Activated T-cell treated with anti-CD3 and anti-CD28 coated beads, Interleukin-2, amount 50 U/mL, for 1 hour (primary cell): ENCODE measurements at places on chromosomes 7 and 10.
A peak's percentile ranks its signal among the peaks of the same experiment; 100 is the strongest.

DNA sequence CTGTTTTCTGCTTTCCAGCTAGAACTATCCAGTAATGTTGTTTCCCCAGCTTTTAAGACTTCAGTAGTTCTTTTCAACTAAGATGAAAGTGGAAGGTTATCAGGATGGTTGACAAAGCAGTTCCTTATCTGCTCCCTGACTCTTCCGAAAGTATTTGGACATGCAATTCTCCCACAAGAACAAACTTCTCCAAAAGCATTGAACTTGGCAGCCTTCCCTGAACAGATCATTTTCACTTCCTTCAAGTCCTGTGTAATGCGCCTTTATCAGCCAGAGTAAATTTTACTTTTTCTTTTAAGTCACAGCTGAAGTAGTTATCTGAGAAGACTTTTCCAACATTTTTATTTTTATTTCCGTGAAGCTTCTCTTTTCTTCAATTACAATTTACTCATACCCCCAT is 39.7 kb downstream of the CDC14C start:
- DNase-seq, result no peak

DNA sequence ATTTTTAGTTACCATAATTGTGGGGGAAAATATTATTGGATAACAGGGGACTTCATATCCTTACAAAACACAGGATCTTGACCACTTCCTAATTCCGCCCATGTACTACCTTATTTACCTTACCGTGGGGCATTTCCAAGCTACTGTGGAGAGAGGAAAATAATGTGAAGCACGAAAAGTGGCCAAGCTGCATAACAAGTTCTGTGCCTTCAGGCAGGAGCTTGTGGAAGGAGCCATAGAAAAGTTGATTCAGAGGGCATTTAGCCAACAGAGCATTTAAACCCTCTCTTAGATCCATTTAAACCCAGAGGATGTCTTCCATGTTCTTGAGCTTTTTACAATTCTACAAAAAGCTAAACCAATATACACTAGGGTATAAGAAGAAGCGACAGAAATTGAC is 41.6 kb downstream of the DNAJB9 start:
- no peak for DNase-seq

- DNase-seq, result no peak
Measured at GRCh38 chr7:24936121-24936824, 43.7 kb downstream of the OSBPL3 start.

GRCh38 chr7:32062150-32062549 is 8.1 kb downstream of the PDE1C start:
- no peak for DNase-seq

GRCh38 chr10:103481974-103482531 is 3.0 kb upstream of the CALHM3 start:
- no peak for DNase-seq

- no peak for DNase-seq
Measured at GRCh38 chr10:103444478-103444877, 7.7 kb downstream of the CALHM2 start.

DNA sequence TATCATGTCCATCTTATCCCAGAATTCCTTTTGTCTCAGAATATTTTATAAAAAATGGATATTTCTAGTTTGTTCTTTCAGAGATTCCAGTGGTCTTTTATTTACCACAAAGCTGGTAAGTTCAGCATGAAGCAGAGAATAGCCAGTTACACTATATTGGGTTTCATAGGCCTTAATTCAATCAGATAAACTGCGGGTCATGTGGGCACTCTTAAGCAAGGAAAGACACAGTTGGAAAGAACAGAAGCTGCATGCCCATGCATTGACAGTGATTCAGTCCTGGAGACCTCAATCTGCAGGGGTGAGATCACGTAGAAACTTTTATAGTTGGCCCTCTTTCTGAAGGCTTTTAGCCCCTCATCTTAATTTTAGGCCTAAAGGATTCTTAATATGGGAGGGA is 281.3 kb upstream of the IGFBP3 start:
- DNase-seq, result no peak

DNA sequence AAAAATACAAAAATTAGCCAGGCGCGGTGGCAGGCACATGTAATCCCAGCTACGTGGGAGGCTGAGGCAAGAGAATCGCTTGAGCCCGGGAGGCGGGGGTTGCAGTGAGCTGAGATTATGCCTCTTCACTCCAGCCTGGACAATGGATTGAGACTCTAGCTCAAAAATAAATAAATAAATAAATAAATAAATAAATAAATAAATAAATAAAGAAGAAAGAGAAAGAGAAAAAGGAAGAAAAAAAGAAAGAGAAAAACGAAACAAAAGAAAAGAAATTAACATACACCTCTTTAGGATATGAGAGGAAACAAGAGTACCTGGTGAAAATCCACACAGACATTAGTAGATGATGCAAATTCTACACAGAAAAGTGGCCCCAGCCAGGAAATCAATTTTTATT is 713.7 kb upstream of the POT1 start:
- no peak for DNase-seq

DNA sequence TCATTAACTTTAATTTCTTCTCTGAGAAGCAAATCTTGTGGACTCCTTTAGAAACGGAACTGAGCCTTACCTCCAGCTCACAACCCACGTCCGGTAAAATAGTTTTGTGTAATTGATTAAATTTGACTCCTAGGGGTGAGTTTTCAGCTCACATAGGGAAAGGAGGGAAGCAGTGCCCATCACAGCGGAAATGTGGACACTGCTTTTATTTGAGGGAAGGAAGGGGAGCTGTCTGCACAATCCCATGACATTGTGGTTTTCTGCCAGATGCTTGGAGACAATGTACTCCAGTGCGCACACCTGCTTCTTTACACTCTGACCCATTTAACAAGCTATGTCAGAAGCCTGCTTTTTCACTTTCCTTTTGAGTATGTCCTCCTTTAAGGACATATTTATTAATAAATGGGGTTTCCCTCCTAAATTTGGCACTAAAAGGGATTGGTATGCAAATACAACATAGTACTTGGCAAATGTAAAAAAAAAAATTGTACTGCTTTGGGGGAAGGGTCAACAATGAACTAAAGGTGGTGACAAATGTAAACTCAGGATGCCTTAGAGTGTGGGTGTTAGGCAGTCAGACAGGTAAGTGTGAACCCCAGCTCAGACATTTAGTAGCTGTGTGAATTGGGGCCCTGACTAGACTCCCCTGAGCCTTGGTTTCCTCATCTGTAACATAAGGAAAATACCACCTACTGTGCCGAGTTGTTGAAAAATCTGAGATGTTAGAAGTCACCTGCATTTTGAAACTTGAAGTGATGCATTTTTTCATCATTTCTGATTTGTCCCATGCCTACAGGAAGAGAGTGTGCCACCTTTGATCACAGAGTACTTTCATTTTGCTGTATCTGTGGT is 90.2 kb upstream of the KLF6 start:
- peak; percentile 34 for DNase-seq

- DNase-seq, result no peak
Measured at GRCh38 chr7:134246761-134247160, 70.0 kb downstream of the SLC35B4 start.

- no peak for DNase-seq
Measured at GRCh38 chr10:67606572-67606971, 89.4 kb downstream of the CTNNA3 start.

DNA sequence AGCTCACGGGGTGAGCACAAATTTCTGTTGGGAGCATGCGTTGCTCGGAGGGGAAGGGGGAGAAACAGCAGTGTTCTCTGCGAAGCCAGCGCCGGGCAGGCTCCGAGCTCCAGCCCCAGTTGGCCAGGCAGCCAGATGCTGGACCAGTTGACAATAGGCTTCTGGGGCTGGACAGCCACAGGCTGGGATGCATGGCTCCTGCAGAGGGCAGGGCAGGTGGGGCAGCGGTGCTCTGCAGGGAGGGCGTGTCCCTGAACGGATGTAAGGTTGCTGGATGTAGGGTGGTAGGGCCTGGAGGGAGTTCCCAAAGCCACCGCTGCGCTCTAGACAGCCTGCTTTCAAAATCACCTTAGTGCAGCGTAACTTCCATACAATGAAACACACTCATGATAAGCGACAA is 574.9 kb downstream of the GLRX3 start:
- no peak for DNase-seq

- DNase-seq, result no peak
Measured at GRCh38 chr7:42986213-42986612, 54.0 kb downstream of the MRPL32 start.

- peak; percentile 61 for DNase-seq
Measured at GRCh38 chr10:123135415-123136141, at the start of gene HMX3. Gene HMX3, plus strand, starts transcription at chr10:123135970. Its CDS starts 81 bp downstream, at chr10:123136051.

- peak; percentile 49 for DNase-seq
Measured at GRCh38 chr10:84156768-84157167, 16.8 kb upstream of the GPR15LG start.

DNA sequence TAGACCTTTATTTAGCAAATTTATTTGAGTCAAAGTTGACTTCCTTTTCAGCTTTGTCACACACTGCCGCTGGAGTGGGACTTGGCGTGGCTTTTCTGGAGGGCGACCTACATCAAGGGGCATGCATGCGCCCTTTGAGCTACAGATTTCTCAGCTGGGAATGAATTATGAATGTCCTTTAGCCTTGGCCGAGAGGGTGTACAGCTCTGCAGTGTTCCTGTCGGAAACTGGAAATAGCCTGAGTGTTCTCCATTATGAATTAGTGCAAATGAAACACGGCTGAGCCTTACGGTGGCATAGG is 79.7 kb downstream of the GLRX3 start:
- no peak for DNase-seq

DNA sequence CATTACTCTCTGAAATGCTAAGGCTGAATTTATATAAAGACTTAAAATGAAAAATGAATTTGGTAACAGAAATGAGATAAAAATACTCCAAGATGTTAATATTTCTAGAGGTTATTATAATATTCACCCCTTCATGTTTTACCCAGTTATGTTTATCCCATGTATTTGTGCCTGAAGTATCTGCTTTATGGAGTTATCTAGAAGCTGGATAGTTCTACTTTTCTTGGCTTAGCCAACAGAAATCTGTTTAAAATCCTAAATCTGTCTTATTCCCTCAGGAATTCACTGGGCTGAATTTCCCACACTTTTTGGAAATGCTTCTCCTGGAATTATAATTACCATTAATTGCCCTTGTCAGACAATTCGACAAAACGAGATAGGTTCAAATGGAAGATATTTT is 201.6 kb downstream of the THSD7A start:
- no peak for DNase-seq

GRCh38 chr10:43233601-43234430 is 33.0 kb downstream of the RASGEF1A start:
- peak; percentile 10 for DNase-seq

- no peak for DNase-seq
Measured at GRCh38 chr7:7256731-7257274, 74.5 kb downstream of the C1GALT1 start.

GRCh38 chr7:16295558-16295957 is 125.8 kb downstream of the CRPPA start:
- DNase-seq, result no peak

DNA sequence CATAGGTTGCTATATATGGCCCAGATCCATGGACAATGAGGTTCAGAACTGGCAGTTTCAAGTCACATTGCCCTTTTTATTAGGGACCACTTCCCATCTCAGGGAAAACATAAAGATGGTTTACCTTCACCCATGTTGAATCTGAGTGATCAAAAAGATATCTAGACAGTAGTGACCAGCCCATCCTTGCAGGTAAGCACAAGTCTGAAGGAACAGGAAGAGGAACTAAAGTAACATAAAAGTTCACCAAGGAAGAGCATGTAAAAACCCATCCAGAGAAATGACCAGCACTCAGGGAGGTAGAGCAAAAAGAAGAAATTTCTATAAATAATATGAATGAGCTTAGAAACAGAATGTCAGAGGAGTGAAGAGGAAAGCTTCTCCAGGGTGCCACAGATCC is 382.5 kb downstream of the PARD3 start:
- no peak for DNase-seq

DNA sequence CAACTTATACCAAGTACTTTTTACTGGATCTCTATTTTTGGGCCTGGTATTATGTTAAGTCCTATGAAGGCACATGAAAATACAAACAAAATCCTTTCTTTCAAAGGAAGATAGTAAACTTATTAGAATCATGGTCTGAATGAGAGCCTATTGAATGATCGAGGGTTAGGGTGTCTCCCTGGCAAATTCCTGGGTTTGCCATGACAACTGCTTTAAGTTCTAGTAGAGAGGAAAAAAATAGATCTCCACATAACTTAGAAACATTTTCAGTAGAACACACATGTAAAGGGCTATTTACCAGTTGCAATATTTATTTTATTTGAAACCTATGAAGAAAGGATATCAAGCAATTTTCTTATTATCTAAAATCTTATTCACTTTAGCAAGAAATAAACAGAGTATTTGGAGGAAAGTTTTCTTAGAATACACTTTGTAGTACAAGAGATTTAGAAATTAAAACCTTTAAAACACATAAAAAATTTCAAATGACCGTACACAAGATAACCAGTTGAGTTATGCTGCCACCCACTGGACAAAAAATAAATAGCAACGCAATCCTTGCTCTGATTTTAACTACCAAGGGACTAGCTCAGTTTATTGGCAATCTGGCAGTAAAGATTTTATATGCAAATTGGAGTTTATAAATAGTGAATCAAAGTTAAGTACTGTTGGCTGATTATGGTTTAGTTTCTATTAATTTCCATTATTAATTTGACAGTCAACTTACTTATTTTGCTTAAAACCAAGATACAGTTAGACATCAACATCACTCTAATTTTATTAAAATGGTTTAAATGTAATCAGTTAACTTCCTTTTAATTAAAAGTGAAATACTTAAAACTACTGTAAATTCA is 33.9 kb downstream of the CACUL1 start:
- no peak for DNase-seq

DNA sequence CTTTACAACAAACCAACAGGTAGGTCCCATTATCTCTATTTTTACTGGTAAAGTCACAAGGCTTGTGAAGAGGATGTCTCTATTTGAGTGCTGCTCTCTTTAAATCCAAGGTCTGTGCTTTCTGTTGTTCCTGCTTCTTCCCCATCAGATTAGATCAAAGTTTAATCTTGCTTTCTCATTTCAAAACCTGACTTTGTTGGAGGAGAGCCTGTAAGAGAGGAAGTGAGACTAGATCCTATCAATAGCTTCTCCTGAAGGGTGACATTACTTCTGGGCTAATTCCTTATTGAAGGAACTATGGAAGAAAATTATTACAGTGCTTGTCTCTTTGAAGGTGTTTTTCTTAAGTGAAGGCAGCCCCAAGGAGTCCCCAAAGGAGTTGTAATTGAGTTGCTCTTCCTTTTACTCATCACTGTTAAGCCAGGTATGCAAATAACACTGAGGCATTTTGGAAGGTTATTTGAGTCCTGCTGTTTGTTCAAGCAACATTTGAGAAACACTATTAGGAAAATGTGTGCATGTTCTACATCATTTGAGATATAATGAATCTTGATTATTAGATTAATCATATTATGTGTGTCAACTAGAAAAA is 146.2 kb upstream of the MBL2 start:
- DNase-seq, result no peak

- DNase-seq, result no peak
Measured at GRCh38 chr10:25974897-25975459, 40.9 kb downstream of the MYO3A start.

- DNase-seq, result no peak
Measured at GRCh38 chr10:50381642-50382041, 130.3 kb upstream of the ASAH2 start.

GRCh38 chr10:25159591-25159990 is 15.2 kb upstream of the GPR158 start:
- DNase-seq, result no peak
